GM23248 (cell line): ENCODE measurements at places on chromosomes 2 and 18.

DNA sequence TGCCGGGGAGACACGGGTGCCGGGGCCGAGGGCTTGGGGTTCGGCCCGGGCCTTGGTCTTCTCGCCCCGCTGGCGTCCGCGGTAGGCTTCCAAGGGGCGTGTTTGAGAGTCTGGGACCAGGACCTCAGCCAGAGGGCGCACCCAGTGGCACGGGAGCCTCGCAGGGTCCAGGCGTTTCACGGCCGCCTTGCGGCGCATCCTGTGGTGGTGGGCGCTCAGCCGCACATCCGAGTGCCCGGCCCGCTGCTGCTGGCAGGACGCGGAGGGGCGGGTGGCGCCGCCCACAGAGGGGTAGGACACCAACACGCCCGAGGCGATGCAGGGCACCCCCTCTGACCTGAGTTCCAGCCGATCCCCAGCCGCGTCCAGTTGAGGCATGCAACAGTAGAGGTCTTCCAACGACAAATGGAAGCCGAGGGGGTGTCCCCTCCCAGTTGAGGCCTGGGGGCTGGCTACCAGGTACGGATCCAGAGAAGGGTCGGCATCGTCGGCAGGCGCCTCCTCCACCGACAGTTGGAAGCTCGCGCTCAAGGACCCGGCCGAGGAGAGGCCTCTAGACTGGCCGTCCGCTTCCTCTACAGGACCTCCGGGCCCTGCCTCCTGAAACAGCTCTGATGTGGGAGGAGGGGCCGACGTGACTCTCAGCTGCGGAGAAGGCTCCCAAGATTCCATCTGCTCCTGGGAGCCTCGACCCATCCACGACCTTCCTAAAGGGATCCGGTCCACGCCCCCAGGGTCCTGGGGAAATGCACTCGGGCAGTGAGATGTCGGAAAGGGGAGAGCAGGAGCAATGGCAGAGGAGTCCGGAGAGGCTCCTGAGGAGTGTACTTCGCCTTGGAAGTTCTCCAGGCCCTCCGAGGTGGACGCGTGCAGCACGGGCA lies 6.3 kb downstream of the C2orf81 start:
- H3K27ac ChIP-seq, result peak overlapping the region; percentile 14; the same call in 1 of the 2 replicates
- no peaks in the 10 kb centered on the region for H3K27me3 ChIP-seq
- peak; percentile 74 for DNase-seq
- peak overlapping the region; percentile 71 for H3K4me3 ChIP-seq
- no peaks in the 10 kb centered on the region for H3K36me3 ChIP-seq

DNA sequence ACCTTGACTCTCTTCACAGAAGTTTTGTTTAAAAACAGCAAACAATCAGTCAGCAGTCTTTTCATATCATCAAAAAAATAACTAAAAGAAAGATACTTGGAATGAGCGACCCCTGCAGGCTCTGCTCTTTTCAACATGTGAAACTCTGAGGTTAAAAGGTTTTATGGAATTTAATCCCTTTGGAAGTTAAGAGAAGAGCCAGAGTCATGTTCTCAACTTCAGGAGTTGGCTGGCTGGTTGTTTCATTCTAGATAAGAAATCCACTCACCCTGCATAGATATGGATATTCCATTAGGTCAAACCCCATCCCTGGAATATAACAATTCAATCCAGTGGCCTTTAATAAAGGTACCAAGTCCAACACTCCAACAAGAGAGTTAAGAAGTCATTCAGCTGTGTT lies 115.6 kb upstream of the RMDN2 start:
- H3K4me3 ChIP-seq, result peak overlapping the region; percentile 32
- H3K4me1 ChIP-seq, result peaks cover 21% of the 10 kb centered on the region
- DNase-seq, result peak; percentile 74
- H3K36me3 ChIP-seq, result no peaks in the 10 kb centered on the region
- H3K27me3 ChIP-seq, result no peaks in the 10 kb centered on the region

DNA sequence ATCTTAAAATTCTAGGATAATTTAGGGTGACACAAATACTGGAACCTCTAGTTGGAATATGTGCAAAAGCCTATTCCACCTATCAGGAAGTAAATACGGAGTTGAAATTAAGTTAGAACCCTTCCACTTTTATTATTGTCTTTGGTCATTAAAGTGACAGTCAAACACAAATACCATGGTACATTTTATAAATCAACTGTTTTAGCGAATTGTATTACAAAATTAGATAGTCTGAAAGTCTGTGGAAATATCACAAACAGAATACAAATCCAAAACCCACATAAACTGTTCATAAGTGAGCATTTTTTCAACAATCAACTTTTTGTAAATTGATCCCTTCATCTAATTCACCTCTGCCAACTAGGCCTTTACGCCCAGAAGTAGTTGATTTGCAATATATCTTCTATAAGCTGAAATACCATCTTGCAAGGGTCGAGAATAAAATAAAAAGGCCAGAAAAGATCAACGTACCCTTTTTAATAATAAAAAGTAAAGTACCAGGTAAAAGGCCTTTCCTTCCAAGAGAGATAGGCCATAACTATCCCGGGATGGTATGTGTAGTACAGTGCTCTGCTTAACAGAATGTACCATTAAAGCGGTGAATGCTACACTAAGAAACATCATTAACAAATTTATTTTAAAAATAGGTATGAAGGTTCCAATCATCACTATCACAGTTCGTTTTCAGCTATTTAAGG lies 1.3 kb downstream of the USP34 start:
- DNase-seq, result peak; percentile 42
- H3K36me3 ChIP-seq, result no peaks in the 10 kb centered on the region
- H3K4me1 ChIP-seq, result peaks cover 16% of the 10 kb centered on the region
- H3K4me3 ChIP-seq, result peak overlapping the region; percentile 89
- peak overlapping the region; percentile 66 for H3K27ac ChIP-seq

DNA sequence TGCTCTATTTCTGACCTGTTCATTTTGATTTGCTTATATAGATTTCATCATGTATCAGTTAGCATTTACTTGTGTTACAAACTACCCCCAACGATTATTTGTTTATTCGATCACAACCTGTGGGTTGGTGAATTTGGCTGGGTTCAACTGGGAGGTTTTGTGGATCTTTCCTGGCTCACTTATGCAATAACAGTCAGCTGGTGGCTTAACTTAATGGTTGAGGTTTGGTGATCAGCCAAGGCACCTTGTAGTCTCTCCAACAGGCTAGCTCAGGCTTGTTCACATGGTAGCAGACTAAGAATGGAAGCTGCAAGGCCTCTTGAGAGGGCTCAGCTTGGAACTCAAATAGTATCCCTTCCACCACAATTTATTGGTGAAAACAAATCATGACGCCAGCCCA lies 5.4 kb upstream of the PUM2 start:
- peak; percentile 65 for DNase-seq
- no peaks in the 10 kb centered on the region for H3K27me3 ChIP-seq
- H3K36me3 ChIP-seq, result no peaks in the 10 kb centered on the region
- H3K27ac ChIP-seq, result no peak overlapping the region
- H3K4me1 ChIP-seq, result 0 out of 2 replicates have a peak, but pooled peaks cover 5% of the 10 kb centered on the region

DNA sequence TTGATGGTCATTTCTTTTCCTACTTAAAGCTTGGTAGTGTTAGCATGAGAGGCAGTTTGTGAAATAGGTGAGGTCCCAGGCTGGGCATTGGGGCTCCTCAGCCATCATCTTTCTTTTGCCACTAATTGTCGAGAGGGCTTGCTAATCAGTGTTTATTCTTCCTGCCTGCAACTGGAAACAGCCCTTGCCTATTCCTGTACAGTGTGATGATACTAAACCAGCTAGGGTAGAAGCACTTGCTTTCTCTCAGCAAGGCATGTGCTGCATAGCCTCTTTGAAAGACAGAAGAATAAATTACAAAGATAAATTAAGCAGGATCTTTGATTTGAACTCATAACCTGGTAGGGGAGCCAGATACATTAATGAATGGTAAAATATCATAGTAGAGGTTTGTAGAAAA lies 16.6 kb upstream of the GPBAR1 start:
- no peak overlapping the region for H3K4me3 ChIP-seq
- no peak overlapping the region for H3K27ac ChIP-seq
- H3K27me3 ChIP-seq, result no peaks in the 10 kb centered on the region
- DNase-seq, result no peak
- H3K36me3 ChIP-seq, result peaks cover 98% of the 10 kb centered on the region

- H3K27me3 ChIP-seq, result no peaks in the 10 kb centered on the region
- H3K4me3 ChIP-seq, result no peak overlapping the region
- no peaks in the 10 kb centered on the region for H3K4me1 ChIP-seq
- DNase-seq, result peak; percentile 36
These were observed 22.1 kb upstream of the CNGA3 start for GRCh38 chr2:98324181-98324580.

DNA sequence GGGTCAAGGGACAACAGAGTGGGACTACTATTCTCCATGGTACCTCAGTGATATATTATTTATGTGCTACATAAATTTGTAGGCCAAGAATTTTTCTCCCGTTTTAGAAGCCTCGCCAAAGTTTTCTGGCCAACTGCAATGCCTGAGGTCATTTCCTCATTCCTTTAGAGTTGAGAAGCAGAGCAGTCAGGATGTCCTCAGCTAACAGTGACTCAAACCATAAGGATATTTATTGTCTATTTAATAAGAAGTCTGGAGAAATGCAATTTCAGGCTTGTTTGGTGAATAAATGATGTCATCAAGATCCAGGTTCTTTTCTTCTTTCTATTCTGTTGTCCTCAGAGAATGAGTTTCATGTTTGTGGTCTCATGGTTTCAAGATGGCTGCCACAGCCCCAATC lies 91.0 kb downstream of the ADCYAP1 start:
- peaks cover 8% of the 10 kb centered on the region; the same call in 1 of the 2 replicates for H3K4me1 ChIP-seq
- no peaks in the 10 kb centered on the region for H3K36me3 ChIP-seq
- peak overlapping the region; percentile 68 for H3K27ac ChIP-seq
- peak; percentile 74 for DNase-seq

DNA sequence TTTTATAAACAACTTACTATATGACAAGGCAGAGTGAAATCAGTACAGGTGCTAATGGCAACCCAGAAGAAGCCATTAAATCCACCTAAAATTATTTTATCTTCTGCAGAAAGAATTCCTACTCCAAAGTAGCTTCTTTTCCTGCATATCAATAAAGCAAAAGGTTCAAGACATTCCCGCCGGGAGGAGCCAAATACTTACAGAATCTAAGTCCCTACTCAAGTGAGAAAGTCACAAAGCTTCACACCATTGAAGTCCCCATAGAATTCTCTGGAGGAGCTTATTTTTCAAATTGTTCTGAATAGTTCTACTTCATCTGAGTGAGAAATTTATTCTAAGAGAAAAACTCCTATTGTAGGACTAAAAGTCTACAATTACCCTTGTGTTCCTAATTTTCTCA lies 233.7 kb upstream of the HNRNPA3 start:
- H3K27ac ChIP-seq, result no peak overlapping the region
- H3K4me3 ChIP-seq, result no peak overlapping the region
- peak; percentile 6 for DNase-seq
- no peaks in the 10 kb centered on the region for H3K4me1 ChIP-seq

DNA sequence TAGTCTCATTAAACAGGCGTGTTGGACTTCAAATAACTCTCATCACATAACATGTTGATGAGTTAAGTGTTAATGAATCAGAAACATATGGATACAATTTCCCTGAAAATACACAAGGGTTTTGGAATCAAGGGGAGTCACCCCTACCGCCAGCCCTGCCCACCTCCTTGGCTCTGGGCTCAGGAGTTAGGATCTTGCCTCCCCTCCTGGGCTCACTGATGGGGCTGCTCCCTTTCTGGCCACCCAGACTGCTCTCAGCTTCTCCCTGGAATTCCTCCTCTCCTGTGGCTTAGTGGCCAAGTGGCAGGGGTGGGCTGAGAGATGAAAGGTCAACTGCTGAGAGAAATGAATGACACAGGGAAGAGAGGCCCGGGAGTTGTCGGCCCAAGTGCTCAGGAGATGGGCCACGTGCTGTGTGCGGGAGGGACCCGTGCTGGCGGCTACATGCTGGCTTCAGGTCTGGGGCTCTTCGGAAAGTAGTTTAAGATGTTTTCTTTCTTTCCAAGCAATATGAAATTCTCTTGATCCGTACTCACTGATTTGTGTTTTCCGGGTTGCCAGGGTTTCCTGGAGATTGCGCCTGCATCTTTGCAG lies 55.8 kb upstream of the TNP1 start:
- H3K4me1 ChIP-seq, result peaks cover 34% of the 10 kb centered on the region
- H3K4me3 ChIP-seq, result no peak overlapping the region
- H3K27me3 ChIP-seq, result no peaks in the 10 kb centered on the region
- H3K27ac ChIP-seq, result peak overlapping the region; percentile 41; the same call in 1 of the 2 replicates
- peak; percentile 30 for DNase-seq

DNA sequence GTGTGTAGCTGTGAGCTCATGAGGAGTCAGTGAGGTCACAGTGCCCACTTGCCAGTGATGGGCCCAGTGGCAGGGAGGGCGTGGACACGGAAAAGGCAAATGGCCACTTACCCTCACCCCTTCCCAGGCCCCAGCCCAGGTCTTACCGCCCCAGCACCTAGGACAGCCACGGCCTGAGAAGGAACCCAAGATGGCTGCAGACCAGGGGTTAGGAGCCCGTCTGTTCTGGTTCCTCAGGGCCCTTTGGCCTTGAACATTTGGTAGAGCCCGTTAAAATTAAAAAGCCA lies 74.1 kb downstream of the EMX1 start:
- no peak overlapping the region for H3K27ac ChIP-seq
- H3K4me1 ChIP-seq, result no peaks in the 10 kb centered on the region

DNA sequence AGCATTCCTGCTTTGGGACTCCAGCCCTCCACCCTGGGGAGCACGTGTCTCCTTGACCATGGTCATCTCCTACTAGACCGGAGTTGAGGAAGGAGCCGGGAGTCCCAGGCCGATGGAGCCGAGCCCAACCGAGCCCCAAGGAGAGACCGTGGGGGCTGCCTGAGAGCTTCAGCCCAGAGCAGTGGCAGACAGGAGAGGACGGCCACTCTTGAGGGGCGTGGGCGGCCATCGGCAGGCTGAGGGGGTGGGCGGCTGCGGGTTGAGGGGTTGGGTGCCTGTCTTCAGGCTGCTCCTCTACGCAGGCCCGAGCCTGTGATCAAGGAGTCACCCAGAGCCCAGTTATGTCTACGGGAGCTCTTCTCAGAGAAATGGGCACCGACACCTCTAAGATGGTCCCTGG lies 158.7 kb downstream of the PXDN start:
- no peaks in the 10 kb centered on the region; the same call in 1 of the 2 replicates for H3K27me3 ChIP-seq
- H3K27ac ChIP-seq, result no peak overlapping the region
- no peak overlapping the region for H3K4me3 ChIP-seq
- no peak for DNase-seq
- H3K36me3 ChIP-seq, result no peaks in the 10 kb centered on the region
- 0 out of 2 replicates have a peak, but pooled peaks cover 5% of the 10 kb centered on the region for H3K4me1 ChIP-seq

- peaks cover 21% of the 10 kb centered on the region for H3K36me3 ChIP-seq
- no peak overlapping the region for H3K4me3 ChIP-seq
- peaks cover 14% of the 10 kb centered on the region for H3K4me1 ChIP-seq
- DNase-seq, result peak; percentile 12
- no peak overlapping the region for H3K27ac ChIP-seq
- no peaks in the 10 kb centered on the region for H3K27me3 ChIP-seq
These were observed 5.1 kb downstream of the TIMM21 start for GRCh38 chr18:74153377-74153776.

DNA sequence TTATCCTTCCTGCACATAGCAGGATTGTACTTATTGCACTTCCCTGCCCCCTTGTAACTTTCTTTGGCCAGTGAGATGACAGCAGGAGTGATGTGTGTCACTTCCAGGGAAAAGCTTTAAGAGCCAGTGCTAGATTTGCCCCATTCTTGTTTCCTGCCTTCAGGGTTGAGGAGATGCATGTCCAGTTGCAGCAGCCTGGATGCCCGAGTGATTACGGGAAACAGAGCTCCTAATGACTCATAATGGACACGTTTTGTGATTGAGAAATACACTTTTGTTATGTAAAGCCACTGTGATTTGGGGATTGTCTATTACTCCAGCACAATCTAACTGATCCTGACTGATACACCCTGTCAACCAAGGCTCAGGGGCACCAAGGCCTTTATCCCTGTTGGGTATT lies 5.0 kb upstream of the TET3 start:
- H3K27me3 ChIP-seq, result no peaks in the 10 kb centered on the region
- H3K4me1 ChIP-seq, result peaks cover 31% of the 10 kb centered on the region
- H3K4me3 ChIP-seq, result no peak overlapping the region
- DNase-seq, result peak; percentile 95
